ENCODE measurements at places on chromosomes 3 and 15.

DNA sequence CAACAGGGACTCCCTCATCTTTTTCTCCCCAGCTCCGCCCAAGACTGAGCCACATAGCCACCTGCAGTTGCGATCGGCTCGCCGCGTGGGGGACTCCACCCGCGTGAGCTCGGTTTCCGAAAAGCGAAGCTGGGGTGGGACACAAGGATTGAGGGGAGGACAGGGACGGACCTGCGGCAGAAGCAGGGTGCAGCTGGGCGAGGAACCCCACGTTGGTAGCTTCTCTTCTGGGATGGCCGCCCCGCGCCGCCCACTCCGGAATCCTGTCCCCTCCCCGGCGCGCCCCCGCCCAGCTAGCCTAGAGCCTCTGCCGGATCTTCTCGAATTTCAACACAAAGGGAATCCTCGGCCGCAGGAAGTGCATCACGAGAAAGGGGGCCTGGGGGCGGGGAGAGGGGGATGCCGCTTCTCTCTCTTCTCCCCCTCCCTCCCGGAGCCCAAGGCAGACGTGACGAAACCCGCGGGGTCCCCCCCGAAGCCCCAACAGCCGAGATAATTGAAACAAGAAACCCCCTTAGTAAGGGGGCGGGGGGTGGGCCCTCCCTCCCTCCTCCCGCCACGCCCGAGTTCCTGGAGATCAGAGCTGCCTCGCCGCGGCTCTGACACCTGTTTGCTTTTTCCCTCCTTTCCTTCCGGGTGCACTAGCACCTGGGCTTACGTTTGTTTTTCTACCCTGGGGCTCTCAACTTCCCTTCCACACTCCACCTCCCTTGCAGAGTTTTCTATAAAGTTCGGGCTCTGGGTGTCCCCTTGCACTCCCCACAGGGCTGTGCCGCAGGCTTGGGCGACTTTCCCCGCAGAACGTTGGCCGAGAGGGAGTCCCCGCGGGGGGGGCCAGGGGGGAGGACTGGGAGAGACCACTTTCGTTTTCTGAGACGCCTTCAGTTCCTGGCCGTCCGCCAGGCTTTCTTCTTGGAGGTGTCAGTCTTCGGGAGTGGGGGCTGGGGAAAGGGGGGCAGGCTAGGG, 1.3 kb upstream of the KCNH8 start:
- DNase-seq = peak; percentile 27

DNA sequence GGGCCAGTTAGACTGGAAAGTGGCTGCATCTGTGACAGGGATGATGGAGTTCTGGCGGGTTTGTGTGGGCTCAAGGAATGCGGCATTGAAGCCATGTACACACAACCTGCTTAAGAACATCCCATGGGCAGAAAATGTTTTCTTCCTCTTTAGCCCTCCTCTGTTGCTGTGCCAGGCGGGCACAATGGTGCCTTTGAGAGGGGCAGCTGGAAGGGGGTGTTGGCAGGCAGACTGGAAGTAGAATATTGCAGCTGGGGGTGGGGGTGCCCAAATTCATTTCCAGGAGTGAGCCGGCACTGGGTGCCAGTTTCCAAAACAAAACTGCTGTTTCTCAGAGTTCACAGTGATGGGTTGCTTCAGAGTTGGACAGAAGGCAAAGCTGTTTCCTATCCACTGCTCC, 91.8 kb upstream of the ETV5 start:
- no peak for DNase-seq

DNA sequence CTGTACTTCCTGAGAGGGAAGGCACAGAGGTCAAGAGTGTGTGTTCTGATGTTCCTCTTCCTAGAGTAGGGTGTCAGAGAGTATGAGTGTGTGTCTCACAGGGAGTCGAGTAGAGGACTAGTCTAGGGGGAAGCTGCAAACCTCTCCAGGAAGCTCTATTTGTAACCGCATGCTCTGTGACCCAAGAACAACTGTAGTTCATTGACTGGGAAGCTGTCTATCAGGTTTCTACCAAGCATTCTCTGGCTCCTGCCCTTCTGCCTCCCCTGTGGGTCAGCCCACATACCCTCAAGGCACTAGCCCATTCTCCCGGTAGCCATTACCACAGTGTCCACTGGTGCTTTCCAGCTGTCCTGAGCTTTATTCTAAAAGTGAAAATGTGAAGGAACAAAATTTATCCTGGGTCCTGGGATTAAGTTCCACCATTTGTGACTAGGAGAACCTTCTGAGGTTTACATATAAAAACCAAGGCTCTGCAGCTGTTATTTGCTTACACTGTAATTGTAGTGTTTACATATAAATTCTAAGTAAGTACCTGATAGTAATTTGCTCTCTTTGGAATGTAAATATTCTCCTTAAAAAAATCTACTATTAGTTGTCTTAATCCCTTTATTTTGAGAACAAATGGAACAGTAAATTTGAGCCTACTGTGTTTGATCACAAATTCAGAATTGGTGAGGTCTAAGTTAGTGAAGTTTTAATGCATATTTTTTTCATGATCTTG, 40.7 kb downstream of the MYRIP start:
- DNase-seq = no peak

GRCh38 chr3:38354588-38355330, 8.2 kb downstream of the XYLB start:
- no peak for DNase-seq

- no peak for DNase-seq
Observed at GRCh38 chr3:127678611-127679533, 6.1 kb downstream of the ABTB1 start.

GRCh38 chr3:70853161-70853944, 540.9 kb upstream of the MDFIC2 start:
- no peak for DNase-seq

DNA sequence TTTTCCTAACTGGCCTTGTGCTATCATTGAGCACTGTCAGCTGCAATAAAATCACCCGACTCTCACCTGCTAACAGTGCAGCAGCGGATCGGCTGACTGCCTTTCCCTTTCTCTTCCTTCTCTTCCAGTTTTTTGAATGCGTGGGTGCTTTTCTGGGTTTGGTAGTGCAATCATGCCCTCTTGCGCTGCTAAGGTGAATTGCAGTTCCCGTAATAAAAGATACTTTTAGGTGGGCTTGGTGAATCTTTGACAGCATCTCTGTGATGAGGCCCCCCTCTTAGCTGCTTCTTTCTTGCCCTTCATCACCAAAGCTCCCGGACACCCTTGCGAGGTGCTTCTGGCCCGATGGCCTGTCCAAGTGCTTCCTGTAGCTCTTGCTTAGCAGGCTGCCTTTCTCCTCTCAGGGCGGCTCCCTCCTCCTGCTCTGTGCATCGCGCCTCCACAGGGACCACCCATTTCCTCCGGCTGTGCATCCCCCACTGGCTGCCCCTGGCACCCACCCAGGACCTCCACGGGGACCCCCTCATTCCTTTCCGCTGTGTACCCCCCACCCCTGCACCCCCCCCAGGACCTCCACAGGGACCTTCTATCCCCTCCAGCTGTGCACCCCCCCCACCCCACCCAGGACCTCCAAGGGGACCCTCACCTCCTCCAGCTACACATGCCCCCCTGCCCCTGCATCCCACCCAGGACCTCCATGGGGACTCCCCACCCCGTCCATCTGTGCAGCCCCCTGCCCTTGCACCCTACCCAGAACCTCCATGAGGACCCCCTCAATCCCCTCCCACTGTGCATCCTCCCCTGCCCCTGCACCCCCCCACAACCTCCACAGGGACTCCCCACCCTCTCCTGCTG, 50.8 kb upstream of the RPL32 start:
- DNase-seq = no peak

GRCh38 chr3:21962456-21962855, 211.4 kb upstream of the ZNF385D start:
- DNase-seq = no peak

- no peak for DNase-seq
Observed at GRCh38 chr3:12944849-12945248, 103.5 kb upstream of the RPL32 start.

- no peak for DNase-seq
Observed at GRCh38 chr3:129063841-129064482, 3.4 kb downstream of the GP9 start.

DNA sequence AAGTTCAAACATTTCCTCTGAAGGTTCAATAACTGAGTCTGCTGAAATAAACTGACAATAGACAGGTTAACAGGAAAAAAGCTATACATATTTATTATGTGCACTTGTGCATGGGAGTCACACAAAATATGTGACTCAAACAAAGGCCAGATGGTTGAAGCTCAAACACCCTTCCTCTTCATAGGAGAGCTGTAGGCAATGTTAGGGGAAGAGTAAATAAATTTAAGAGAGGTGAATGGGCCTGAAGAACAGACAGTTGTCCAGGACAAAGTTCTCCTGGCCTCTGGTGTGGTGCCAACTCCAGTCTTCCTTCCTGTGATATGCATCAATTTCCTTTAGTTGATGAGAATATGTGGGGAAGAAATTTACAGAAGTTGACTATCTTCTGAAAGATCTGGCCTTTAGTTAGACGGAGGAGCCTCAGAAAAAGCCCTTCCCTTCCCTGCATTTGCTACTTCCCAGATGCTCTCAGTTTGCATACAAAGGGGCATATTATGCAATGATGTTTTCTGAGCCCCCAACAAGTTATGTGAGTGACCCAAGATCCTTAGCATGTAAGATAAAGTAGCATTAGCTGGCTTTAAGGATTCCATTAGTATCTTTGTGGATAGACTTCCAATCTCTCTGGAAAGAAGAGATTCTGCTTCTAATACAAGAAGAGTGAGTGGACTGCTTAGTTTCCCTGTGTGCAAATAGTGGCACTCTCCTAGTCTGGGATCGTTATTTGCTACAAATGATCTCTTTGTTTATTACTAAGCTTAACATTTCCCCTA, 96.4 kb upstream of the IGSF10 start:
- no peak for DNase-seq

DNA sequence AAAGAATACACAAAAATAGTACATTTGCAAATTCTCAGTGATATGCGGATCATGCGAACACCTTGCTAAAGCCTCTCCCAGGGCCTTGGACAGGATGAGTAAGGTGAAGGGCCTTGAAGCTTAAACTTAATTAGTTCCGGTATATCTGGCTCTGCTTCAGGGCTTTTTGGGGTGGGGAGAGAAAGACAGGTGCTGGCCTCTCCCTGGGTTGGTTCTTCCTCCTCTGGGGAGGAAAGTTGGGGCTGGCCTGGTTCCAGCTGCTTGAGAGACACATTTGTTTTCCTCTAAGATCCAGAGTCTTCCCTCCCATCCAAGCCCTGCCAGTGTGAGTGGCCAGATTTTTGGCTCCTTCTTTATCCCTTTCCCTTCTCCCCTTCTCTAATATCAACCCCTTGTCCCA, 64.7 kb upstream of the EPHB3 start:
- no peak for DNase-seq

- DNase-seq = no peak
Observed at GRCh38 chr3:14797731-14798130, 21.0 kb upstream of the FGD5 start.

DNA sequence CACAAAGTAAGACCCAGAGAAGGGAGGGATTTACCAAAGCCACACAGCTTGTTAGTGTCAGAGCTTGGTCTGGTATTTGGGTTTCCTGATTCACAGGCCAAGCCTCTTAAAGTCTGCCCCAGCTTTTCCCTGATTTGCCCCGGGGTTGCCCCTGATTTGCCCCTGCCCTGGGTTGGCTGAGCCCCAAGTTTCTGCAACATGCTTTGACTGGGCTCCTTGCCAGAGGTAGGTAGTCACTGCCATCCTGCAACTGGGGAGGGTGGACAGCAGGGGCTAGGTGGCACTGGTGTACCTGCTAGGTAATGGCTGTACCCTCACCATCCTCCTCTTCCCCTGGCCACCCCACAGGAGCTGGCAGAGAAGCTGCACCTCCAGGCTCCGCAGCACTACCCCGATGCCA, 2.5 kb downstream of the MPI start:
- no peak for DNase-seq

- no peak for DNase-seq
Observed at GRCh38 chr3:43876648-43877047, 185.9 kb downstream of the ABHD5 start.

DNA sequence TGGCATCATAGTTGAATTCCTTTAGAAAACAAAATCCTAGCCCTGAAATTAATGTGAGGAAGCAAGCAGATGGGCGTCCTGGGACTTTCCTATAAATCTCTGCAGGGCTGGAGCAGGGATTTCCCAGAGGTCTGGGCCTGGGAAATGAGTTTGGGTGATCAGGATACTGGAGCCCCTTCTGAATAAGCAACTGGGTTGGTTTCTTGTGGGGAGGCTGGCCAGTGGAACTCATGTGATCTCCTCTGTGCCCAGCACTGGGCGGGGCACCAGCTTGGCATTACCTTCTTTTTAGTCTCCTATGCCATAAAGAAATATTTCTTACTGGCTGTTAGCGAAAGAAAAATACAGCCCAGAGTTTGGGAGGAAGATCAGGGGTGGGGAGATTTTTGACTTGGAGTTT, 1.7 kb downstream of the THSD4 start:
- DNase-seq = no peak

- no peak for DNase-seq
Observed at GRCh38 chr15:93989440-93989998, 241.8 kb upstream of the MCTP2 start.

DNA sequence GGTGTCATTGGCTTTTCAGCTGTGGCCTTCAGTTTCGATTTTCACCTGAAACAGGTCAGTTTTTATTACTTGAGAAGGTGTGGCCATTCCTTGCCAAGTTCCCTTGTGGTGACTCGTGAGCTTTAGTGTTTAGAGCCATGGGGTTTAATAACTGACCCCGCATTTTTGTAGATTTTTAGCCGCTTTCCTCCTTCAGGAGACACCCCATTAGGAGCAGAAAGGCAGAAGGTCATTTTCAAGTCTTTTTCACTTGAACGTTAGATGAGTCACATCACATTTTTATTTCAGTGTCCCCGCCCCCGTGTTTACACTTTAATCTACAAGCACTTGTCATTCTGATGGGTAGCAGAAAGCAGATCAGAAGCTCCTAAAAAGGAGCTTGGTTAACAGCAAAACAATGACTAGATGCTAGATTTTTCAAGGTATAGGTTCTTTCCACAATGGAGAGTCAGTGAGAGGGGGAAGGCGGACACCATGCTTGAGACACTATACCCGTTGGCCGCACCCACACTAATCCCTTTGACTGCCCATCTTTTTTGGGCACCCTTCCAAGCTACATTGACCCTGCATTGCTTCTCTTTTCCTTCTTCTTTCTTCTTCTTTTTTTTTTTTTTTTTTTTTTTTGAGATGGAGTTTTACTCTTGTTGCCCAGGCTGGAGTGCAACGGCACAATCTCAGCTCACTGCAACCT, 132.7 kb downstream of the GHSR start:
- DNase-seq = no peak

DNA sequence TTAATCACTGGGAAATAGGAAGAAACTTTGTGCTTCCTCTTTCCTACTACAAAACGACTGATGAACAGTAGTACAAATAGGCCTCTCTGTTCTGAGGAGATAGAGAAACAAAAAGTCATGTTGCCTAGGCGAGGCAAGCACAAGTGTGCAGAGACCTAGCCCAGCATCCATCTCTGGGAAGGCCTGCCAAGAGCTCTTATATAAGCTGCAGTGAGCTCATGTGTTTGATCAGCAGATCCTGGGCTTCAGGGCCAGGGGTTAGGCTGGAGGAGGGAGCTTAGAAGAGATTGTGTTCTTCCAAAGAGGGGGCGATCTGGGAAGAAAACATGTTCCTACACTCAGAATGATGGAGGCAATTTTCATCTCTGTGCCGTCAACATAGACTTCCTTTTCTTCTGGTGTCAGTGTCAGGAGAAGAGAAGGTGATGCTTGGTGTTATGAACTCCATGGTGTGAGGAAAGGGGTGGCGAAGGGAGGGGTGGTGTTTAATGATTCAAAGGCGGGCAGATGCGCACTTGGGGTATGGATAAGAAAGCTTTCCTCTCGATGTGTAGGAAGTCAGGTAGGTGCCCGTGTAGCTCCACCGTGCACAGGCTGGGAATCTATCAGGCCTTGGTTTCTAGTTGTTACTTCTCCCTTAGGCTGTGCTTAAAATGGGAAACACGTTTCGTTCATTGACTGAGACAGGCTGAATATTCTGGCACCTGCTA, 29.5 kb upstream of the ETV5 start:
- DNase-seq = no peak
